ENCODE measurements at places on chromosomes 5 and 9.

GRCh38 chr5:179182601-179183000 lies 122.4 kb downstream of the ZNF354C start:
- DNase-seq: no peak

DNA sequence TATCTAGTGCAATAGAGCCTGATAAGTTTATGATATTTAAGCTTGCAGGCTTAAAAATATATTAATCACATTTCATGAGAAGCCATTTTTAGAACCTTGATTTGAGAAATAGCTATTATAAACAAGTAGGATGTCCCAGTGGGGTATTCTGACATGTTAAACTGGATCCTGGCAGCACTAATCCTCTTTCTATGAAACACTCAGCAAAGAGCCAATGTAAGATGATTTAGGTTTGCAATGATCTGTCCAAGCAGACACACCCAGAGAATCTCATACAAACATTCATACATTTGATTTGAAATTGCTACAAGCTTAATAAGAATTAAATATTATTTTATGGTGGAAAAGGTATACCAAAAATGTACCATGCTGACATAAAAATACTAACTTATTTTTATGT lies 86.5 kb downstream of the ERP44 start:
- no peak for DNase-seq

- DNase-seq: no peak
These were observed 22.0 kb downstream of the C9orf57 start for GRCh38 chr9:72038408-72038807.

- DNase-seq: no peak
These were observed 64.6 kb downstream of the MAN2A1 start for GRCh38 chr5:109754319-109754718.

DNA sequence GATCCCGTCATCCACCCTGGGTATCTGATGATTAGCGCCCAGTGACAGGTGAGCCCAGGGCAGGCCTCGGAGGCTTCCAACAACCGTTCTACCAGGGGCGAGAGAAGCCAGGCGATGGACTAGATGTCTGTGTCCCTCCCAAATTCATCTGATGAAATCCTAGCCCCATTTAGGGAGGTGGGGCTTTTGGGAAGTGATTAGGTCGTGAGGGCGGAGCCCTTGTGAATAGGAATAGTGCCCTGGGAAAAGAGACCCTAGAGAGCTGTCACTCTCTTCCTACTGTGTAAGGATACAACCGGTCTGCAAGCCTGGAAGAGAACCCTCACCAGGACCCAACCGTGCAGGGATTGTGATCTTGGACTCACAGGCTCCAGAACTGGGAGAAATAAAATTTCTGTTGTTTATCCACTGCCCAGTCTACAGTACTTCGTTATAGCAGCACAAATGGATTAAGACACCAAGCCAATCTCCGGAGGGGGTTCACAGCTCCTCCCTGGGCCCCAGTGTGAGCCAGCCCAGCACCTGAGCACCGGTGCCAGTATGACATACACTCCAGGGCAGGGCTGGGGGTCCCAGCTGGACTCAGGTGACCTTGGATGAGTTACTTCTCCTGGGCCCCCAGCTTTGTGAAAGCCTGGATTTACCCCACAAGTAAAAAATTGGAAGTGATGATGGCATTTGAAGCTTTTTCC lies 162.2 kb downstream of the DAB2IP start:
- no peak for DNase-seq

DNA sequence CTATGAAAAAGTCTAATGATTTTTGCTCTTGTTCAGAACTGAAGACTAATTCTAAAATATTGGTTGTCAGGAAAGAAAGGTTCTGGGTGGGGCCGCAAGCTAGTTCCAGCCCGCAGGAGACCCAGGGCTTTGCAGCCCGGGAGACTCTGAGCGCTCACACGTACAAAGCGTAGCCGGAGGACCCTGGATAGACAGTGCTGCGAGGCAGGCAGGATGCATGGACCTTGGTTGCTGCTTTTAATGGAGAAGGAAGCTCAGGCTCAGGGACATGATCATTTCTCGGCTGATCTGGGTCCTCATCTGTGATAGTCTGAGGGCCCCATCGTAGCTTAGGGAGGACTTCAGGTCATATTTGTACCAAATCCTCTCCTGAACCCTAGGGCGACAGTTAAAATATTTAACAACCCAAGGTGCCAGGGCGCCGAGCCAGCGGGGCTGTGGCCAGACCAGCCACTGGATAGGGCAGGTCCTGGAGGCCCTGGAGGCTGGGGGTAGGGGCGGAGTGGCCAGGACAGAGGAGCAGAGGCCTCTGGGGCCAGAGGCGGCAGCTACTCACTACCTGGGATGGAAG lies 70.1 kb upstream of the UNC5A start:
- no peak for DNase-seq

DNA sequence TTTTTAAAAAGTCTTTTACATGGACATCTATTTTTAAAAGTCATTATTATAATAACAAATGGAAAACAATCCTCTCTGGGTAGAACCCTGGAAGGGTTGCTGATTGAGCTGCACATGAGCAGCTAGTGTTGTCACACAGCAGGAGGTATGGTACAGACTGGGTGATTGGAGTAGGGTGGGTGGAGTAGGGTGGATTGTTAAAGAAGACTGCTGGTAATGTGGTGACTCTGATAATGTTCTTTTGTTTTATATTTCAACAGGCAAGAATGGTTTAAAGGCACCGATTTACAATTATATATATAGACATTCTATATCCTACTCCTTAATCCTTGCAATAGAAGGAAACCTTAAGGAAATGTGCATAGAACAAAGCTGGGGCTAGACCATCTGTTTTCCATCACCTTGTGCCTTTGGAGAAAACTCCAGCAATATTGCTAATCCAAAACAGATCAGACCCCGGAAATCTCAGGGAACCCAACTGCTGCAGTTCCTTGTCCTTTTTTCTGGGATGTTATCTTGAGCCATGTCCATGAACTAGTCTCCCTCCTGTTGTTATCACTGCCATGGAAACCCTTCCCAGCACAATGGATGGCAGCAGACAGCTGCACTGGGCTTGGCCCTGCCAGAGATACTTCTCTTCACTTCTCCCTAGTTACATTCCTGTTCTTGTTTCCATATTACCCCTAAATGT lies 129.7 kb downstream of the YIPF5 start:
- DNase-seq: no peak
